ENCODE measurements at places on chromosomes 7 and 10. TPM values are rescaled to one million over a fixed set of nuclear protein-coding genes. Genes with fewer than 3 reads are reported as not detected.

The EXOC4 gene
- total RNA-seq: 36.9 TPM

The CFAP70 gene
- not detected for total RNA-seq

The CADPS2 gene
- 12.2 TPM for total RNA-seq

The PROSER2 gene
- total RNA-seq: 35.7 TPM

- DNase-seq: no peak
Observed at GRCh38 chr10:33743429-33743857, 409.0 kb upstream of the NRP1 start.

- no peak for DNase-seq
Observed at GRCh38 chr10:122239578-122240257, 31.4 kb upstream of the BTBD16 start.

GRCh38 chr7:142770661-142771352, at the start of gene PRSS2:
TSS of gene PRSS2 (plus strand) at chr7:142770970. CDS start at chr7:142770983, 13 bp downstream.
- DNase-seq: no peak

GRCh38 chr10:30788307-30788706, 158.8 kb upstream of the LYZL2 start:
- peak; percentile 31 for DNase-seq

DNA sequence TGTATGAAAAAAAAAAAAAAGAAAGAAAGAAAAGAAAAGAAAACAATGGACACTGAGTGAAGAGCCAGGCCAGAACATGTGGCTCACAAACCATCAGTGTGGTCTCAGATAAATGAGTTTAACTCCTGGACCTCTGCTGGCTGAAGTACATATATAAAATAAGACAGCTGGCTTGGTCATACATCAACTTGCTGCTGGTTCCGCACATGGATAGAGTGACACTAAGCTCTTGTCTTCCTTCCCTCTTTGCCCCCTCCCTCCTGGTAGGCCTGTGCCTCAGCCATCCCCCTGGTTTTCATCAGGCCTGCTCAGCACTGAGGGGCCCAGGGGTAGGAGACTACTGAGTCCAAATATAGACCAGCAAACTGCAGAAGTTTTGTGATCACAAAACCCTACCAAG, 58.1 kb upstream of the DGKI start:
- DNase-seq: no peak

DNA sequence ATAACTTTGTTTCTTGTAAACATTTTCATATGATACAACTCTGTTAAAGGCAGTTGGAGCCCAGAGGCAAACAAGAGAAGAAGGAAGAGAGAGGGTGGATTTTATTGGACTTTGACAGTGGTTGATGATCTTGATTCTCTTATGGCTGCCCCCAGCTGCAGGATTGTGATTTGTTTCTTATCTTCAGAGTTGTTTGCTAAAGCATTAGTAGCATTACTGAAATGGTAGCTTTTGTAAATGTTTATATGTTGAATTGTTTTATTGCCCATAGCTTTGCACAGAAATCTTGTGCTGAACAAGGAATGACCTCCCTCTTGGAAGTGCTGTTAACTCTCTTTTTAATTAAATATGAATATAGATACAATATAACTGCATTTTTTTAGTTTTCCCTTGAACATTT, 309.4 kb downstream of the AUTS2 start:
- DNase-seq: no peak

DNA sequence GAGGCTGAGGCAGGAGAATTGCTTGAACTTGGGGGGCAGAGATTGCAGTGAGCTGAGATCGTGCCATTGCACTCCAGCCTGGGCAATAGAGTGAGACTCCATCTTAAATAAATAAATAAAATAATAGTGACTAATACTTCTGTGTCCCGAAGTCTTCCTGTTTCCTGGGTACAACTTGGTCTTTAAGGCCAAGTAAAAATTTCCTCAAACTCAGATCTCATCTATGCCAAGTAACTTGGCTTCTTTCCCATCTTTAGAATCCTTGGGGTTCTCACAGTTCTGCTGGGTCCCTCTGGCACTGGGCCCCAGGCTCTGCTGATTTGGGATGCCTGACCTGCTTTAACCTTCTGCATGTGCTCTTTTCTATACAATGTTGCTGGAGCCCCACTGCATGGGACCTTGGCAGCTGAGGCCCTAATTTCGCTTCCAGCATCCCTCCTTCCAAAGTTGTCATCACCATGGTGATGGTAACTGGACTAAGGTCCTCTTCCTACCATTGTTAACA, 22.7 kb upstream of the AKR1B10 start:
- DNase-seq: peak; percentile 12

GRCh38 chr7:134327896-134328295, 11.2 kb upstream of the SLC35B4 start:
- DNase-seq: peak; percentile 80

DNA sequence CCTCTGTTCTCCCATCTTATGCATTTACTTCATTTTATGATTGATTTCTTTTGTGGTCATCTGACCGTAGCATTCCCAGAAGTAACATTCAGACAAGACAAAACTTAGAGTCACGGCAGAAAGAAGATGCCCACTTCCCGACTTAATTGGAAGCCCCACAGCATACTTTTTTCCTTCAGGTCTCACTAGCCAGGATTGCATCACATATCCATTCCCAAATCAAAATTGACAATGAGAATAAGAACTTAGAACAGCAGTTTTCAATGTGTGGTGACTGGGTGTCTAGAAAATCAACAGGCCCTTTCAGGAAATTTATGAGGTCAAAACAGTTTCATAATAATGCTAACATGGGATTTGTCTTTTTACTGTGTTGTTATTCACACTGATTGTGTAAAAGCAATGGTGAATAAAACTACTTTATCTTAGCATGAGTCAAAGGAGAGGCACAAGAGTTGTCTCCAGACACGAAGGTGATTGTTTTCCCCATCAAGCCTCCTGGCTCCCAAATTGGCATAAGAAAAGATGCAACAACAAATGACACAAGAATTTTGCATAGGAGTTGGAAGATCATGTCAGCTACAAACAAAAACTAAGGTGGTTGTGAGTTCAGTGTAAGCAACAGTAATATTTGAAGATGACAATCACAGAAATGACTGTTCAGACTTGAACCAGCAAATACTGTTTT, 493.9 kb downstream of the HTR7 start:
- no peak for DNase-seq

DNA sequence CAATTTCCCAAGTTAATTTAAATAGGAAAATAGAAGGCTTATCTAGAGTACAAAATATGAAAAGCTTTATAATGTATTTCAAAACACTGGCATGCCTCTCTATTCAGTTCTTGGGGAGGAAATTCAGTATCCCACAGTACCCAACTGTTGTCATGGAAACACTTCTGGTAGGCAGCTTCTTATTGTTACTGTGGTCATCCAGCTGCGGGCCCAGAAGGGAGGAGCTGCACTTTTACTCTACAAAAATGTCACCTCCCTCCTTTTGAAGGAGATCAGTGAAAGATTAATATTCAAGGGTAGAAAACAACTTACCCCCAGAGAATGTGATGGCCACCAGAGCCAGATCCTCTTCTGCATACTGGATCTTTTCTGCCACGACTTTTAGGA, 202.8 kb downstream of the RAPGEF5 start:
- no peak for DNase-seq

DNA sequence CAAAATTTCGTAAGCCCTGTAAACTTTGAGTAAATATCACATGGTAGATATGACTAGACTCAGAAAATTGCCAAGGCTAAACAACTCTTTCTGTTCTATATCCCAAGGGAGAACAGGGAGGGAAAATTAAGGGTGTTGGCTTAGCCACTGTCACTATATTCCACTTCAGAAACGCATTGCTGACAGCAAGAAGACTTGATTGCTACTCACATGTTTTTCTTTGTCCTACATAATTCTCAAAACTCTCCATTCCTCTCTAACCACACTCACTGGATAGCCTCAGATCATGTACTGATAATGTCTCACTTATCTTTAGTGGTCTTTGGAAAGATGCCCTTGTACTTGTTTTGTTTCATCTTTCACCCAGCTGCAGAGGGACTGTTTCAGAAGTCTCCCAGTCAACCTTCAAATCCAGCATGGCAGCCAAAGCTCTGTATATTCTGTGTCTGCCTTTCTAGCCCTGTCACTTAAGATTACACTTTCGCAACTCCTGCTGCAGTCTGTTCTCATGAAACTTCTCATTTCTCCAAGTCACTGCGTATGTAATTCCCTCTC, 582.4 kb upstream of the FZD8 start:
- DNase-seq: peak; percentile 30

DNA sequence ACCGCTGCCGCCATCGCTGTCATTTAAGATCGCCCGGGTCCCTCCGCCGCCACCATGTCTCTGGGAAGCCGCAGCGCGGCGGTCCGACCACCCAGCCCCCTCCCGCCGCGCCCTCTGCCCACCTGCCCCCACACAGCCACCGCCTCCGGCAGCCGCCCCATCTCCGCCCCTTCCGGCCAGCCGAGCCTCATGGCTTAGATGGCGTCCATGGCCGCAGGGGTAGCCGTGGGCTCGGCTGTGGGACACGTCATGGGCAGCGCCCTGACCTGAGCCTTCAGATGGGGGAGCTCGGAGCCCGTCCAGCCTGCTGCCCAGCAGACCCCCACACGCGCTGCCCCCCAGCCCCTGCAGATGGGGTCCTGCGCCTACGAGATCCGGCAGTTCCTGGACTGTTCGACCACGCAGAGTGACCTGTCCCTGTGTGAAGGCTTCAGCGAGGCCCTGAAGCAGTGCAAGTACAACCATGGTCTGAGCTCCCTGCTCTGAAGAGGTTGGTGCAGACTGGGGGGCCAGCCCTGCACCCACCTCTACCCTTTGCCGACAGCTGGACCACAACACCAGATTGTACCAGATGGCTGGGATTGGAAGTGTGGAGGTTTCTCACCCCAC, 38.0 kb upstream of the TARP start:
- DNase-seq: peak; percentile 86

GRCh38 chr10:113057948-113058522, 108.0 kb downstream of the TCF7L2 start:
- no peak for DNase-seq

GRCh38 chr10:105210546-105210945, 569.5 kb downstream of the SORCS3 start:
- DNase-seq: no peak

DNA sequence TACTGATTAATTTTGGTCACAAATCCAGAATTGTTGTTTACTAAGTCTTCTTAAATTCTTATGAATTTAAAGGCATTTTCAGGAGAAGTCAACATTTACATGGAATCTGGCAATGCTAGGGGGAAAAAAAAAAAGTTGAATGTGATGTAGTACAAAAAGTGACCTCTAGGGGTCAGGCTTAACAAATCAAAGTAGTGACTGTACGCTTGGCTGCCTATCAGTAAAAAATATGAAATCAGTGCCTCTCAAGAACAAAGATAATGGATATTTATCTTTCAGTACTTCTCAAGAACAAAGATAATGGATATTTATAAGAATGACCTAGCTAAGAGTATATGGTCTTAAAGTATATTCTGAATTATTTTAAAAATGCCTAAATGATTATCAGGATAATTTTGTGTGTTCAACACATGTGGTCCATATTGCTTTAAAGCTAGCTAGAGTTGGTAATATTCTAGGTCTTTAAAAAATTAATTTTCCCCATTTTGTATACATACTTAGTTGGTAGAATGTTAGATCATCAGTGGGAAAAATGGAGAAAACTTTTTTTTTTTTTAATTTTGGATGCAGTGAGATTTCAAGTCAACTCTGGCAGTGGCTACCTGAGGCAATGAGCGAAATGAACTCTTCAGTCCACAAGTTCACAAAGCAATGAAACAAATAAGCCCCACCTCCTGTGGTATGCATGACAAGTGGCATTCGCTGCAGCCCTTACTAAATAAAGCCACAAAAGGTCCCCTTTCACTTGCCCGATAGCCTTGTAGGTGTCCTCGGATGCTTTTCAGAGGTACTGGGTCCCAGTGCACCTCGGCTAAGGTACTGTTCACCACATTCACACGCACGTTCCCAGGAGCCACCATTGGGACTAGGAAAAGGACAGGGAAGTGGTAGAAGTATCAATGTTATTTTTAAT, 51.2 kb upstream of the LAMB4 start:
- DNase-seq: peak; percentile 57

GRCh38 chr7:126302639-126303038, 950.1 kb downstream of the GRM8 start:
- DNase-seq: no peak
